Activated T-cell treated with anti-CD3 and anti-CD28 coated beads, Interleukin-2, amount 50 U/mL, for 24 hours (primary cell): ENCODE measurements at places on chromosomes 6 and 20.

DNA sequence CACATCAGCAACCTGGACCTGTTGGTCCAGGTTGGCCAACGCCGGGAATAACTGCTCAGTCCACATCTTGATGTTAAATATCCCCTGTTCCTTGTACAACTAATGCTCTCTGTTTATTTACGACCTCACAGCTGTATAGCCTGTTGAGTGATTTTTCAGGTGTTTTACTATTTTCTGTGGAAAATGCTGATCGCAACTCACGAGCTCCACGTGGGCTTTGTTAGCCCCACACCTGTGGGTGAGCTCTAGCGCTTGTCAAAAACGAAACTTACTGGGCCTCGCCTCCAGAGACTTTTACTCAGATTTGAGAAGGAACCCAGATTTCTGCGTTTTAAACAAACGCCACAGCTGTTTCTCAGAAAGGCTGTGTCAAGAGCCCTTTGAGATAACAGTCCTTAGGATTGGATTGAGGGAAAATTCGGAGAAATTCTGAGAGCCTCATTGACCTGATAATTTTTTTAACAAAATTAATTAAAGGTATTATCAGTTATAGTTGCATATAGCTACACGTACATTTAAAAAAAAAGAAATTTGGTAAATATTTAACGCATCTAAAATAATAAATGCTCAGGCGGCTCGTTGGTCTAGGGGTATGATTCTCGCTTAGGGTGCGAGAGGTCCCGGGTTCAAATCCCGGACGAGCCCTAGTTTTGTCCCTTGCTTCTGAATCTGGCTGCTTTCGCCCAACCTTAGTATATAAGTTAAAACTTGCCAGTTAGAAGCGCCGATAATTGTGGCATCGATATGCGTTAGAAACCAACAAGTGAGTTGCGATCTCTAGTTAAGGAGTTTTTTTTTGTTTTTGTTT lies 16.7 kb downstream of the HMGN4 start:
- DNase-seq = peak; percentile 79

DNA sequence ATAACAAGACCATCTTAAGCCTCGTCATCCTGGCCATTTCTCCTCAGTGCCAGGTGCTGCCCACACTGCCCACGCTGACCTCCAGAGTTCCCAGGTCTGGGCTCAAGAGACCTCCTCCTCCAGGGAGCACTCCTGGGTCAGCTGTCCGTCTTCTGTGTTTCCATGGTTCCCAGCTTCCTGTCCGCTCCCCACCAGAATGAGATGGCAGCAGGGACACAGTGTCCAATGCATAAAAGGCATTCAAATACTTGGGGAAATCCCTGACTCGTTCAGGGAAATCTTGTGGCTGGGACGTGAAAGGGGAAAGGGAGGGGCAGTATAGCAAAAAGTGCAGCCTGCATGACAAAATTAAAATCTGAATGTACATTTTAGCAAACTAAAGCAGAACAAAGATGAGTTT lies 54.3 kb downstream of the SLC23A2 start:
- DNase-seq = no peak

DNA sequence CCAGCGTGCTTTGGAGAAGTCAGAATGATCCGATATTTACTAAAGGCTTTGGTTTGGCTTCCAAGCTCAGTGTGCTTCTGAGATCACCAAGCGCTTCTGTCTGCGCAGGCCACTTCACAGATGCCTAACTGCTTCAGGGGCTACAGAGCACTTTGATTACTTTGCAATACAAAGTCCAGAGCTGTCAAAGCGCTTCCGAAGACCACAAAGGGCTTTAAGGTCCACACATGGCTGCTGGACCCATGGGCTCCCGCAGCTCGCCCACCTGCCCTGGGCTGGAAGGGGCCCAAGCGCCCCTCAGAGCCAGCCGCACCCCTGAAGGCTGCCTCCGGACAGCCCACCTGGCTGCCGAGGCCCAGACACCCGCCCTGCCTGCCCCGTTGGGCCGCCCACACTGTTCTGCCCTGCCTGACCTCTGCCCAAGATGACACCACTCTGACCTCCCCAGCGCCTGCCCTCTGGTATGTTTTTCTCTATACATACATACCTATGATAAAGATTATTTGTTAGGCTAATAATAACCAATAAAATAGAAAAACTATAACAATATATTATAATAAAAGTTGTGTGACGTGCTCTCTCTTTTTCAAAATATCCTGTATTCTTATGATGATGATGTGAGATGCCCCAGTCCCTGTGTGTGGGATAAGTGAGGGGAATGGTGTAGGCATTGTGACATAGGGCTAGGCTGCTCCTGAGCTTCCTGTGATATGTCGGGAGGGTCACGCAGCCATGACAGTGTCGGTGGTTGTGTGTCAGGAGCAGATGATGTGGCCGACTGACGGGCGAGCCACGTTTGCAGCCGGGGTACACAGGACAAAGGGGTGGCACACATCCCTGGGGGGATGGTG lies 22.6 kb downstream of the DYNLT1 start:
- DNase-seq = peak; percentile 20

DNA sequence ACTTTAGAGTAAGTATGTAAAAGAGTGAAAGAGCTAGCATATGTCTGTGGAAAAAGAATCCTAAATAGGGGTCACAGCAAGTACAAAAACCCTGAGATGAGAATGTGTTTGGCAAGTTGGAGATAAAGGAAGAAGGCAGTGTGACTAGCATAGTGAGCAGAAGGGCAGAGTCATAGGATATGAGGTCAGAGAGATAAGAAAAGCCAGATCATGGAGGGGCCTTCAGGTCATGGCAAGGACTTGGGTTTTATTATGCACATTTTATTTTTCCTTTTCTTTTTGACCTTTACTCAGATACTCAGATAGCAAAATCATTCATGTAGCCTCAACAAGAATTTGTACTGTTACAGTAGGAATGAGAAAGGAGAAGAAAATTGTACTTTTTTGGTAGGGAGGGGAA lies 138.0 kb downstream of the GJA1 start:
- DNase-seq = no peak

DNA sequence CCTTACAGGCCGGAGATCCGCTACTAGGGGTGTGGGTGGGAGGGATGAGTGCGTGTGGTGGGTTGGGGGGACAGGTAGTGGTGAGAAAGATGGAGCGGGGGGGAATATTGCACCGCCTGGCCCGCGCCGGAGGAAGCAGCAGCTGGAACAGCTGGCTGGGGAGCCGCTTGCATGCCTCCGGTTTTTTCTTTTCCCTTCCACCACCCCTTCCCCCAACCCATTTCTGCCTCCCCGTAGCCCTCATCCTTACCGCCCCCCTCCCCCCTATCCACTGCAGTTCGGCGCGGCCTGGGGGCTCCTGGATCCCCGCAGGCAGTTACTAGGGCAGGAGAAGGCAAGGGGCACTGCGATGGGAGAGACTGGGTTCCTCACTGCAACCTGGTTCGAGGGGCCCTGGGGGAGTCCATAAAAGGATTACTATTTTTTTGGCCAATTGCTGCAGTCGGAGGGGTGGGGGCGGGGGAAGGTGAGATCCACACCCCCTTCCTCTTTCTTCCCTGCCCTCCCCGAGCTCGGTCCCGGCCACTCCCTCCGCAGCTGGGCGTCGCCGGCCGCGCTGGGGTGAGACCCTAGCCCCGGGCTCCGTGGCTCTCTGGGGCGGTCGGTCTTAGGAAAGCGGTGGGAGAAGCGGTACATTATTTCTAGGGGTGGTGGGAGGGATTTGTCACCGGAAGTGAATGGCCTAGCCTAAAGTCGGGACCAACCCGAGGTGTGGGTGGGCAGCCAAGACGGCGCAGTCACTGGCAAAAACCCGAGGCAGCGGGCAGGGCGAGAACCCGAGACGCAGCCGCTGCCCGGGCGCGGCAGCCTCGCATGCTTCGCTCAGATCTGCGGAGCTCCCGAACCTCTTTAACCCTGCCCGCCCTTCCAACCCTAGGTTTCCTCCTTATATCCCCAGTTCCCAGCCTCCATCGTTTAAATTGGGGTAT lies 824 bp upstream of the TBCC start:
- peak; percentile 89 for DNase-seq

- no peak for DNase-seq
Measured at GRCh38 chr20:58017970-58018530, 210.4 kb downstream of the ANKRD60 start.

DNA sequence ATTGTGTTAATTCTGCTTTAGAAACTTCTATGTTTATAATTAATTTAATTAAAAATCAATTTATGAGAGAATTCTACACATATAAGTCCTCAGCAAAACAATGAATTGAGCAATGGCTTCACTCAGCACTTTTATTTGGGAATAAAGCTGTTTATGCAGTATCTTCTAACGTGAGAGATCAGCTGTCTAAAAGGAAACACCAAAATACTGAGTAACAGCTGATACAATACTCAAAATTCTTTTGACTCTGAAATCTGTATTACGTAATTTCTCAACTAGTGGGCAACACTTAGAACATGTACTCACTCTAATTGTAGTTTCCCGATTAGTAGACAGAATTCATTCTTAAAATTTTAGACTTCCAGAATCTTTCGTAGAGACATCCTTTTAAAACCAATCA lies 49.8 kb downstream of the MAP3K7 start:
- DNase-seq = no peak

DNA sequence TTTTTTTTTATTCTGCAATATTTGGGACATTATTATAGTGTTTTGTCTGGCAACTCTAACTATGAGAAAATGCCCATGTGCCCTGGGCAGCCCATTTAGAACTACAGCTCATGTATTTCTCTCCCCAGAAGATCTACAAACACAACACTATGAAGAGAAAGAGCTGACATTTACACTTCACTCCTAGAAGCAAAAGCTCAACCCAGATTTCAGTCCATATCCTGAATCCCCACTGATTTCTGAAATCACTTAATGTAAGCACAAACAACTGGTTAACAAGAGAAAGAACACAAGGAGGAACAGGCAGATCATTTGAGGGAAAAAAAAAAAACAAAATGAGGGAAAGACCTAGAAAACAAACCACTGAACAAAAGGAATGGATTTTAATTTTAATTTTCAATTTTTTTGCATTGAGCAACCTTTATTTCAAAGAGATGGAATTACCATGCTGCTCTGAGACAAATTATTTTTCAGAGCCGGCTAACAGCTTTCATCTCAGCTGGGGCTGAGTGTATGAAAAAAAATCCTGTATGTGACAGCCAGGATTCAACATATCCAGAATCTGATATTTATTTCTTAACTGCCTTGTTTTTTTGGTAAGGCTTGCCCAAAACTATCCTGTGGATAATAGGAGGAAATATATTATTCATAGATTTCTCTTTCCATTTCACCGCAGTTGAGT lies 32.5 kb downstream of the KIAA0319 start:
- no peak for DNase-seq

DNA sequence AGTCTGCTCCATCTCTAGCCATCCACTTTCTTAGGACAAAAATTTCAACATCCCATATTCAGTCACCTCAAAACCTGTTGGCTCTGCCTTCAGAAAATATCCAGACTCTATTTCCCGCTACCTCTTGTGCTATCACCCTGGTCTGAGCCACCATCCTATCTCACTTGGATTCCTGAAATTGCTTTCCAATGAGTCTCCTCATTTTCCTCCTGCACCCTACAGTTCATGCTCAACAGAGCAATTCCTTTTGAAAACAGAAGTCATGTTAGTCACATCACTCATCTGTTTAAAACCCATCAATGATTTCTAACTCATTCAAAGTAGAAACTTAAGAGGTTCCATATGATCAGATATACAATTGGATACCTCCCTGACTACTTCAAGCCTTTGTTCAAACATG lies 229.9 kb downstream of the ADGRG6 start:
- DNase-seq = no peak

- DNase-seq = no peak
Measured at GRCh38 chr6:149320796-149321195, 3.3 kb downstream of the TAB2 start.

GRCh38 chr6:77587963-77588362 lies 64.9 kb upstream of the MEI4 start:
- no peak for DNase-seq

GRCh38 chr6:110328259-110328658 lies 29.9 kb downstream of the METTL24 start:
- DNase-seq = no peak

- no peak for DNase-seq
Measured at GRCh38 chr20:41769592-41770018, 151.4 kb upstream of the CHD6 start.

GRCh38 chr6:163468738-163469137 lies 54.2 kb downstream of the QKI start:
- no peak for DNase-seq

DNA sequence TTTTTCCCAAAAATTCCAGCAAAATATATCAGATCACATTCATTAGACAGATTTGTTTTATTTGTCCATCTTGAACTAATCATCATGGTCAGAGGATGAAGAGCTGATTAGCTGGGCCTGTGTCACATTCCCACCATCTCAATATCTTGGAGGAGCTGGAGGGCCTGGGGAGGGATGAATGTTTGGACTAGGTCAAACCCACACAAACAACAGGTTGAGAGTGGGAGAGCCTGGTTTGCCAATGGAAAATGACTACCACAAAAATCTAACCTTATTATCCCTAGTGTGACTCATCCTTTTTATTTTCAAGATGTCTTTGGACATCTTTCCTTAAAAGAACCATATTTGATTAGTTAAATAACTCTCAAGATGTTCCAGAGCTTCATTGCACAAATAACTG lies 242.4 kb downstream of the OGFRL1 start:
- DNase-seq = no peak

DNA sequence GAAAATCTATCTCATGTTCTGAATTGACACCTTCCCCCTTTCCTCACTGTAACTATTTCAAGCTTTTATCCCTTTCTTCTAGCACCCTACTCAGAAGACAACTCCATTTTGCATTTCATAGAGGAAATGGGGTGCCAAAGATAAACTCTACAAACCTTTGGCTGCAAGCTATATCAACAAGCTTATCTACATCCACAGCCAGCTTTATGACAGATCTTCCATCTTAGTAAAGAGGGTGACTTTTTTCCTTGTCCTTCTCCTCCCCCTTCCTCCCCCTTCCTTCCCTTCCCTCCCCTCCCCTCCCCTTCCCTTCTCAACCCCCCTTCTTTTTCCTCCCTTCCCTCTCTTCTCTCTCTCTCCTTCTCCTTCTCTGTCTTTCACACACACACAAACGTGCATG lies 58.0 kb upstream of the OLIG3 start:
- DNase-seq = no peak
